ENCODE measurements at places on chromosomes 3 and 15. TPM values are rescaled to one million over a fixed set of nuclear protein-coding genes. Genes with fewer than 3 reads are reported as not detected.
A peak's percentile ranks its signal among the peaks of the same experiment; 100 is the strongest.

DNA sequence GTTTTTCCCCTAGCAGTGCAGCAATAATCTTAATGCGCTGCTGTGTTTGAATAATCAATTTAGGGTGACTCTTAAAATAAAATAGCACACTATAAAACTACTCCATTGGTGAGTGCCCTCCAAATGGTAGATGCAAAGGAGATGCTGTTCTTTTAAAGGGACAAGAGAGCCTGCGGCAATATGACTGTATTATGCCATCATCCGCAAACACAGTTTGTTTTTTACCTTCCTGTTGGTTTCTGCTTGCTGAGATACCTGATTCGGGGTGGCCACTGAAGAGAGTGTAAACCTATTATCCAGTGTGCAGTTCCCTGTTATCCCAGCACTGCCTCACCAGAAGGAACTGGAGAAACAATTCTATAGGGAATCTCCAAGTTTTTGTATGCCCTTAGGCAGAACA, 523.1 kb upstream of the TGFBR2 start:
- DNase-seq = no peak

GRCh38 chr3:160815280-160815679, 59.2 kb downstream of the PPM1L start:
- no peak for DNase-seq

Gene ITGA11
- 106 TPM for total RNA-seq

DNA sequence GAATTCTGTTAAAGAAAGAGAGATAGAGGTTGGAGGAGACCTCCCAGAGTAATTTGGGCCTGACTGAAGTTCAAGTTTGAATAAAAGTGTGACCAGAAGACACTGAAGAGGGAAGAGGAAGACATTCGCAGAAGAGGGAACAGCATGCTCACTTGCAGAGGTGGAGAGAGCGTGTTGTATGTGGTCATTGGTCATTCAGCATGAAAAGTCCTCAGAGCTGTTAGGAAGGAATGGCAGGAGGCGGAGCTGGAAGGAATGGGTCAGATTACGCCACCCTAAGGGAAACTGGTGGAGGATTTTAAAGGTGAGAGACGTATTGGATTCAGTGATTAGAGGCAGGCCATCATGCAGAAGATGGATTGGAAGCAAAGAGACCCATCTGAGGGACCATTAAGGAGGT, 41.6 kb downstream of the IQCH start:
- DNase-seq = no peak

Gene ATP13A5
- total RNA-seq = not detected

Gene CLDN11
- 73.2 TPM for total RNA-seq

DNA sequence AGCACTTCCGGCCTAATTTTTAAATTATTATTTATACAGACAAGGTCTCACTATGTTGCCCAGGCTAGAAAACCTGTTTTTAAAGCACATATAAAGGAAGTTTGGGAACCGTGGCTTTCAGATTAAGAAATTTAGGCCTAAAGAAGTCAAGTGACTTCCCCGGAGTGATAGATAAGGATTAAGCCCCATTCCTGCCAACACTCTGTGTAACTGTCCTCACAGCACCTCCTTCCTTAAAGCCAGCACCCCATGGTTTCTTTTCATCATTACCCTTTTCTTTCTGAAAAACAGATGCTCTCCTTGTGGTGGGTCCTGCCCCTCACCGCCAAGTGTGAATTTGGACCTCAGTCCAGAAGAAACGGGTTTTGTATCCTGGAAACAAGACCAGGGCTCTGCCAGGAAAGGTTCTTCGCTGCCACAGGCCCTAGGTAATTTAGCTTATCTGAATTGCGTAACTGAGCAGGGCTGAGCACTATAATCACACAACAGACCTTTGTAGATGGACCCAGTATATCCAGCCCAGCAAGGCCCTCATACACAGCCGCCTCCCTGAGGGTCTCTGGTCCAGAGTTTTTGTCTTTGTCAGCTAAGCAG, 231.3 kb downstream of the PLCL2 start:
- DNase-seq = no peak

- DNase-seq = no peak
Measured at GRCh38 chr15:45114076-45114750, at the start of the genes DUOX2 and DUOXA2. Gene DUOX2 (minus strand): TSS chr15:45114172. CDS start chr15:45113411, 761 bp downstream. Gene DUOXA2 (plus strand): TSS chr15:45114326. CDS start chr15:45114606, 280 bp downstream.

GRCh38 chr3:23701716-23702597, 103.8 kb upstream of the UBE2E1 start:
- no peak for DNase-seq

GRCh38 chr3:110625201-110625747, 446.3 kb upstream of the NECTIN3 start:
- DNase-seq = no peak

GRCh38 chr15:43268111-43269105, 1.7 kb upstream of the TGM5 start:
- no peak for DNase-seq

Gene A4GNT
- total RNA-seq = not detected

DNA sequence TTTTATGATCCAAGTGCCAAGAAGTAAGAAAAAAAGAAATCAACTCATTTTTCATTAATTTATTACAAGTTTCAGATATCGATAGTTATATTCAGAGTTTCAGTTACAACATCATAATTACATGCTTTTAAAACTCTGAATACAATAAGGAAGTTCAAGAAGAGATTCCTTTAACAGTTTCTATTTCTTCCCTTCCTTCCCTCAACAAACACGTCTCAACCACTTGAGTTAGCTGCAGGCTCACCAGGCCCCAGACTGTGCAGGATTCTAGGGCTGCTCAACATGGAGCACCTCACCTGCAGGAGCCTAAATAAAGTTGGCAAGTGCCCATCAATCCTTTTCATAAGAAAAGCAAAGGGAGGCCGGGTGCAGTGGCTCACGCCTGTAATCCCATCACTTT, 79.2 kb upstream of the FNDC3B start:
- DNase-seq = no peak

Gene KNG1
- not detected for total RNA-seq

Gene TAGLN3
- total RNA-seq = 11.2 TPM

- DNase-seq = no peak
Measured at GRCh38 chr15:82536409-82537350, 3.6 kb downstream of the RPS17 start.

DNA sequence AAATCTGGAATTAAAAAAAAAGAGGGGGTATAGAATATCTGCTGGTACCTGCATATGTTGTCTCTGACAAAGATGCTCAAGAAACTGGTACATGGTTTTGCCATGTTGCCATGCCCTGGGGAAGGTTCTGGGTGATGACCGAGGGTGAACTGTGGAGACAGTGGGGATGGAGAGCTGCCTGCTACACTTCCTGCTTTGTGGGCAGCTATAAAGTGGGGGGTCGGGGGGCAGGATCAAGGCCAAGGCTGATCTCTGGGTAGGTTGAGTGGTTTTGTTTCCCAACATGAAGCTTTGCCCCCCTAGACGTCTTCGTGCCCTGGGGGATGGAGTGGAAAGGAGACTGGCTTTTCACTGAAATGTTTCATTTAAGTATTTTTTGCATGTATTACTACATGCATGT, 74.6 kb downstream of the IQSEC1 start:
- DNase-seq = no peak

DNA sequence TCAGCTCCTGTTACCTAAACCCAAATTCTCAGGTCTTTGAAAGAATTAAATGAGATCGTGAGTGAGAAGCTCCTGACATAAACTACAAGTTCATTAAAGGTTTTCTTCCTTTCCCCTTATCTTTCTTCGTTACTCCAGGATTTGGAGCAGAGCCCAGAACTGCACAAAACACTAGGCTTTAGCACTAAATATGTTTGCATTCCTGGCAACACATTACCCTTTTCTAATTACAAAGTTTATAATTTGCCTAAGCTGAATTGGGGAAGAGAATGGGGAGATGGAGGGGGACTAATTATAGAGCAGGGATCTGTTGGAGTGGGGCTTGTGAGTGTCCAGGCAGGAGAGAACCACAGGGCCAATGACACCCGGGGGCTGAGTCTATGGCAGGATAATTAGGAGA, 109.7 kb downstream of the SV2B start:
- DNase-seq = no peak

GRCh38 chr3:158097081-158097592, 9.1 kb downstream of the SHOX2 start:
- no peak for DNase-seq

GRCh38 chr3:190496859-190497258, 17.0 kb upstream of the IL1RAP start:
- DNase-seq = no peak

DNA sequence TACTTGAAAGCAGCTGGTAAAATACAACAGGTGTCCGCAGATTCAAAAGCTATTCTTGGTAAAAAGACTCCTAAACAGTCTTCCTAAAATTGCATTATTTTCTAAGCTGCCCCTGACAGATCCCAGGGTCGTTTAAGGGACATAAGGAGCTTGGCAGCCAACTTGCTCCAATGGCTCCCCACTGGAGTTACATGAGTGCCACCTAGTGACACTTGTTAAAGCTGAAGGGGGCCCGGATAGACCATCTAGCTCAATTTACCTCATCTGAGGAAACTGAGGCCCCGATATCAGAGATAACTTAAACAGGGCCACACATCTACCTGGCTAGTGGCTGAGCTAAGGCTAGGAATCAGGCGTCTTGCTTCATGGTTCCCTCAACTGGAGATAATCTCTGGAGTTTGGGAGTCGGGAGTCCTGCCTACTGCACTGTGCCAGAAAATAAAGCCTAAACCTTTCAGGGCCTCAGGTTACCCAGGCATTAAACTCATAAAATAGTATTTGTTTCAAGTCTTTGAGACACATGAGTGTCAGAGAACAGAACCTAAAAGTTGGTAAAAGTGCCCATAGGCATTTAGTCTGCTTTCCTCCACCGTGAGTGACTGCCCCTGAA, 6.5 kb upstream of the TBC1D23 start:
- peak; percentile 47 for DNase-seq

DNA sequence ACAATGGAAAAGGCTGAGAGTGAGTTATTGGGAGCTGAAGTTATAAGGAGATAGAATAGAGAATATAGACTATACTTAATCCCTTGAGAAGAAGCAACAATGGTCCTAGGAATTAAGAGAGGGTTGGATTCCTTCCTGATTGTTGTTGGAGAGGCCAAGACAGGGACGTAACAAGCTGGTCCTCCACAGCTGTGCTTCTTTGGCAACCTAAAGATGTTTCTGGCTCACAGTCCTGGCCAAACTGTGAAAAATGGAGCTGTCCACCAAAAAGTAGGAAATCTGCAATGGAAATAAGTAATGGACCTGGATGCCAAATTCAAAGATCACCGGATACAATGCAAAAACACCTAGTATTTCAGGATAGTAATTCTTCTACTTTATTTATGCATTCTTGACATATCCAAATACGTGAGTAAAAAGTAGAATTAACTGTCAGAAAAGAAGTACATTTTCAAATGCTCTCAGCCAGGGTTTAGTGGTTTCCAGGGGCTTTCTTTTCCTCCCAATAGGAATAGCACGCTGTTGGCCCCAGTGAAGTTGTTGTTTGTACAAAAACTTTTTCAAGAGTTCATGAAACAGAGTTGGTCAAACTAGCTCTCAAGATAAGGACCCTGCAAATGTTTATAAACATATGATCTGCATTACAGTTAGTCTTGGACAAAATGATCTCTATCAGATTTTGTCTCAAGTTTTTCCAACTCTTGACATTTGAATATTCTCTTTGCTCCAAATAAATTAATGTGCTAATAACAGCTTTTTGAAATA, 28.3 kb downstream of the CERS3 start:
- DNase-seq = no peak

DNA sequence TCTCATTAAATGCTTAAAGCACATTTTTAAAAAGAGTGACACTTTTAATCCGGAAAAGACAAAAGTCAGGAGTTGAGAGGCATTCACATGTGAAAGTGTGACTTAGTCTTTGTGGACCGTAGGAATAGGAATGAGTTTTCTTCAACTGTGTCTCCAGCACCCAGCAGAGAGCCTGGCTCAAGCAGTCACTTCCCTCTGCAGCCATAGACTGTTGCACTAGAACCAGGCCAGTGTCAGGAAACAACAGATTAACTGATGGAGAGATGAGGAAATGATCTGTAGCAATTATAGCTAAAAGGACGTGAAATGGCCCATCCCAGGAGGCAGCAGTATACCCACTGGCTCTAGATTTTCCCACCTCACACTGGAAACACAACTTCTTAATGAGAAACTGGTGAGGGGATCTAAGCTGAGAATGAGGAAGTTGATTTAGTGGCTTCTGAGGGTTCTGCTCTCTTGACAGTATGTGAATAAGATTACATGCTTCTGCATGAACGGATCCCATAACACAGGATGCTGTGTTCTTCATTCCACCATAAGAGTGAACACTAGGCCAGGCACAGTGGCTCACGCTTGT, 19.8 kb downstream of the CFAP92 start:
- no peak for DNase-seq

Gene SLC24A5
- total RNA-seq = not detected

GRCh38 chr3:152696962-152697361, 138.0 kb upstream of the P2RY1 start:
- no peak for DNase-seq

Gene SLC22A13
- 0.70 TPM for total RNA-seq

Gene REC114
- not detected for total RNA-seq

GRCh38 chr15:43093026-43093425, 12.8 kb downstream of the UBR1 start:
- no peak for DNase-seq

GRCh38 chr15:44550256-44550655, 13.3 kb downstream of the EIF3J start:
- DNase-seq = no peak

DNA sequence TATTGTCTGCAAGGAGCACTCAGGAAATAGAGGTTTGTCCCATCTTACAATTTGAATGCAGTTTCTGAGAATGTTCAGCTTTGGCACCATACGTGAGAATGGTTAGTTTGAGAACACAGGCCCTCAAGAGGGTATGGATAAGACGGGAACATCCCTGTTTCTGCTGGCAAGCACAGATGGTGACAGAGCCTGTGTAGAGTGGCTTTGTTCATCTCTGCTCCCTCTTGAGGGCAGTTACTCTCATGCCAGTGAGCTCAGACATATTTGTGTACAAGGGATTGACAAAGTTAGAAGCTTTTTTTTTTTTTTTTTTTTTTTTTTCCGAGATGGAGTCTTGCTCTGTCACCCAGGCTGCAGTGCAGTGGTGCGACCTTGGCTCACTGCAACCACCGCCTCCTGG, 71.5 kb upstream of the FILIP1L start:
- no peak for DNase-seq

GRCh38 chr15:91214675-91215590, 114.9 kb downstream of the SV2B start:
- DNase-seq = no peak

Gene PLSCR5
- total RNA-seq = not detected

Gene PRC1
- not detected for total RNA-seq

- no peak for DNase-seq
Measured at GRCh38 chr3:57727106-57727505, 29.0 kb upstream of the SLMAP start.

GRCh38 chr15:101458908-101459578, 30.5 kb downstream of the PCSK6 start:
- no peak for DNase-seq

- DNase-seq = no peak
Measured at GRCh38 chr15:44295750-44296431, 7.4 kb downstream of the GOLM2 start.

GRCh38 chr3:187744169-187745151, 808 bp downstream of the BCL6 start:
- DNase-seq = peak; percentile 70

GRCh38 chr15:71186267-71186666, 71.0 kb downstream of the THSD4 start:
- DNase-seq = no peak

Data from uterus (tissue), 4 donors.